ENCODE measurements at places on chromosomes 7 and 10.

DNA sequence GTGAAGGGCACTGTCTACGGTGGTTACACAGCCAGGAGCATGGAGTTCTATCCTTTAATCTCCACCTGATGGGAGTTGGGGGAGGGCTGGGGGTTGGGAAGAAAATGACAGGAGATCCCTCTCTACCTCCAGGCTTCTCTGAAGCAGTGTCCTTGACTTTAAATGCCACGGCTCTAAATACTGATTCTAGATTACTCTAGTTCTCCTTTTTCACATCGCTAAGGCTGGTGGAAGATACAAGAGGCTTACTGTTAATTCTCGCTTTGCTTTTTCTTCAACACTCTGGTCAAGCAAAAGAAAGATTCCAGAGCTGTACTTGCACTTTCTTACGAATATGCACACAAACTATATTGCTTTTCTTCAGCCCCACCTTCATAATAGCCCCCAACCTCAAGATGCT is 30.5 kb downstream of the ARL3 start:
- DNase-seq, result no peak

DNA sequence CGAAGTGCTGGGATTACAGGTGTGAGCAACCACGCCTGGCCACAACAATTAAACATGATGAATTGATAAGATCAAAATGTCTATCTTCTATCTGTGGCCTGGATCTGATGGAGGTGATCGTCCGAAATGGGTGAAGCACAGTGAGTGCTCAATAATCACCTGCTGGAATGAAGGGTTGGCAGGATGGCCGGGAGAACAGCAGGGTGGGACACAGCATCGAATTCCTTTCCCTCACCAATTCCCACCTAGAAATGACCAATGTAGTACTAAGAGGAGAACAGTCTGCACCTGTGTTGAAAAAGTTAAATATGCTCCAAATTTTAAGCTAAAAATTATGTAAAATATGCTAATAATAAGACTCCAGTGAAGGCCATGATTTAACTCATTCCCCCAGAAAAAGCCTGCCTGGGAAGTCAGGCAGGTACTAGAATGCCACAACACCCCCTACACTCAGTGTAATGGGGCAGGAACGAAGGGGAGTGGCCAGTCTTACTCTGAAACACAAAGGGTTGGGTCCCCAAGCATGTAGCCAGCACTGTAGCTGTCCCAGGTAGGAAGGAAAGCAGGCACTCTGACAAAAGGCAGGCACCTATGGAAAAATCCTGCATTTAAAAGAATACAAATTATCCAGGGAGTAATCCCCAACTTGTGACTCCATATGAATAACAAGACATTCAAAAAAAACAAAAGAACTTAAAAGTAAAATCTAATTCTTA is 110.3 kb downstream of the VPS41 start:
- DNase-seq, result no peak

DNA sequence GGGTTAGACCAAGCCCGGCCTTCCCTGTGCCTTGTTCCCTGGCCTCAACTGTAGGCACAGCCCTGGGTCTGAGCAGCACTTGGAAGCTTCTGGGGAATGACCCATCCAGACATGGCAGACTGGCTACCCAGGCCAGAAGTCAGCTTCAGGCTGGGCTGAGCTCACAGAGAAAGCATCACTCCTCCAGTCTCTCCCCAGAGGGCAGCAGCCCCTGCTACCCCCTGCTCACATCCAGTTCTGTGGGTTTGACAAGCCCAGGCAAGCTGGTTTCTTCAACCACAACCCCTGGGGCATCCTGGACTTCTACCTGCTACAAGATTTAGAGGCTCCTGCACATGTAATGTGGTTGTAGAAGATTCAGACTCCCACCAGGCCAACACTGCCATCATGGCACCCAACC is 9.0 kb downstream of the C10orf71 start:
- DNase-seq, result no peak

DNA sequence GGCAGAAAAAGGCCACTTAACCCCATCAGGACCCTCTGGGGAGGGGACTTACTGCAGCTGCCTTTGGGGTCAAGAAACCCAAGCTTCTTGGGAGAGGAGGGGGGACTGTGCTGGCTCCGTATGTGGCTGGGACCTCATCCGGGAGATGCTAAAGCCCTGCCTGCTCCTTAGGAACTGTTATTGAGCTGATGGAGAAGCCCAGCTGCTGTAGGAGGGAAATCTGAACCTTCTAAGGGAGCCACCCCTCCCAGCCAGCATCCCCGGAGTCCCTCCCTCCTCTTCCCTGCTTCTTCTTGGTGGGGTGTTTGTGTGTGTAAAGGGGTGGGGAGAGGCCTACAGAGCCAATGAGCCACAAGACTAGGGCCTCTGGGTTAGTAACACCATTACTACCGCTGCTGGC is 8.2 kb downstream of the KCNIP2 start:
- no peak for DNase-seq

DNA sequence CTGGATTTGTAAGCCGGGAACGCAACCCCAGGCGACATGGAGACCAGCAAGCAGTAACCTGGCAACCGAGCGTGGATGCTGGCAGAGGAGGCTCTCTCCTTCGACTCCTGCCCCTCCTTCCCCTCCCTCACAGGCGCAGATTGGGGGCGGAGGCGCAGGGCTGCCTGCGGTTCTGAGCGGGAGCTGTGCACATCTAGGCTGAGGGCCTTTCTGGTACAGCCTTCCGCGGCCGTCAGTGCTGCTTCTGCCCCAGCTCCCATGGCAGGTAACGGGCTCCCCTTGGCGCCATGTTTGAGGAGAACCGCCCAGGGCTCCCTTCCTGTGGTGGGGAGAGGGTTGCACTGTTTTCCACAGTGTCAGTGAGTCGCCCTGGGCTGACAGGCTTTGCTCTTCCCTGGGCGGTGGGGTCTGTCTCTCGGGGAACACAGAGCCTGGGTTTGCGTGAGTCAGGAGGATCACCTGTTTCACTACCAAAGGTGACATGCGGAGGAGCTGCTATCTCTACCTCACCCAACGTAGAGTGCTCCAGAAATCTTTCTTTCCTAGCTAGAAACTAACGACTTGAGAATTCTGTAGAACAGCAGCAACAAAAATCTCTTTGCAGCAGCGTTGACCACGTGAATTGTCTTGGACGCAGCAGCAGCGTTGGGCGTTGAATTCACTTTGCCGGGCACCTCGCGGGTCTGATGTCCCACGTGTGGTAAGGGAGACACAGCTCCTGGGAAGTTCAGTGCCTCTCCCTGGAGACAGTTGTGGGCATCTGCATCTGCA is 154.8 kb upstream of the COBL start:
- no peak for DNase-seq

- DNase-seq, result no peak
Observed at GRCh38 chr10:58920655-58921003, 255.8 kb upstream of the PHYHIPL start.
